ENCODE measurements at places on chromosomes 4 and X. TPM values are rescaled to one million over a fixed set of nuclear protein-coding genes. Genes with fewer than 3 reads are reported as not detected.

The LRCH2 gene
- 3.8 TPM for polyA plus RNA-seq

The ARHGAP36 gene
- 522 TPM for polyA plus RNA-seq

The BMPR1B gene
- 13.2 TPM for polyA plus RNA-seq

The STK26 gene
- polyA plus RNA-seq = 50.1 TPM

The NXF2 gene
- polyA plus RNA-seq = not detected

The CFAP47 gene
- polyA plus RNA-seq = not detected

The DCLK2 gene
- polyA plus RNA-seq = 9.4 TPM

The FAM133A gene
- 0.18 TPM for polyA plus RNA-seq

The CT45A2 gene
- not detected for polyA plus RNA-seq

The RPS6KA3 gene
- polyA plus RNA-seq = 42.7 TPM

The GC gene
- polyA plus RNA-seq = not detected

The NPY5R gene
- not detected for polyA plus RNA-seq

The RBM47 gene
- polyA plus RNA-seq = 2.4 TPM

DNA sequence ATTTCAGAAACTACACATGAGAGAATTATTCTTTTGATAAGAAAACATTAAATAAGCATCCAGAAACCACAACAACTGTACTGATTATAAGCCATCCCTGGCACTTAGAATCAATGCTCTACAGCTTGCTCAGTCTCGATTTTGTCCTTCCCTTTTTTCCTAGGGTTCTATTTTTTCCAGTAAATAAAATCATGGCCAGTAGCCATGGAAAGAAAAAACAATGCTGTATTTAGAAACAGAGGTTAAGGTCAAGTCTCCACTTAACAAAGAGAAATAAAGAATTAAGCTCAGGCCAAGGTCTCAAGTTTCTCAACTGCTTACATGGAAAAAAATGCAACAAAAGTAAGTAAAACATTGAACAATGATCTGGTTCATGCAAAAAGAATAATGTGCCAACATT lies 38.7 kb upstream of the GRID2 start:
- peak; percentile 7 for DNase-seq

- DNase-seq = no peak
Observed at GRCh38 chr4:8502836-8503585, 62.4 kb downstream of the TRMT44 start.

- DNase-seq = no peak
Observed at GRCh38 chr4:87232216-87232615, 11.8 kb upstream of the KLHL8 start.

DNA sequence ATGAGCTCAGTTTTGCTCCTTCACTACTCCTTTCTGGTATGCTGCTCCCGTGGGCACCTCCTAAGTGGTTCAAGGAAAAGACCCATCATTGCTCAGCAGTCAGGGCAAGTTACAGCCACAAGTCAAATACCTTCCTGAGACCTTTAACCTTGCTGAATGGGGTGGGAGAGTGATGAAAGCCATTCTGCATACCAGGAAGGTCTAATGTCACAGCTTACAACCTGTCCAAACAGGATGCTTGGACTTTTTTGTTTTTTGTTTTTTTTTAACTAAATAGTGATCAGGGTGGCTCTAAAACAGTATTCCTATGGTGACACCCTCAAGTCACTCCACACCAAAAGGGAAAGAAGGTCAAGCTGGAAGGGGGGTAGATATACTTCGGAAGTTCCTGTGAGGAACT lies 93.1 kb downstream of the GPC3 start:
- no peak for DNase-seq

GRCh38 chr4:100312615-100313350 lies 122.5 kb upstream of the DDIT4L start:
- no peak for DNase-seq

DNA sequence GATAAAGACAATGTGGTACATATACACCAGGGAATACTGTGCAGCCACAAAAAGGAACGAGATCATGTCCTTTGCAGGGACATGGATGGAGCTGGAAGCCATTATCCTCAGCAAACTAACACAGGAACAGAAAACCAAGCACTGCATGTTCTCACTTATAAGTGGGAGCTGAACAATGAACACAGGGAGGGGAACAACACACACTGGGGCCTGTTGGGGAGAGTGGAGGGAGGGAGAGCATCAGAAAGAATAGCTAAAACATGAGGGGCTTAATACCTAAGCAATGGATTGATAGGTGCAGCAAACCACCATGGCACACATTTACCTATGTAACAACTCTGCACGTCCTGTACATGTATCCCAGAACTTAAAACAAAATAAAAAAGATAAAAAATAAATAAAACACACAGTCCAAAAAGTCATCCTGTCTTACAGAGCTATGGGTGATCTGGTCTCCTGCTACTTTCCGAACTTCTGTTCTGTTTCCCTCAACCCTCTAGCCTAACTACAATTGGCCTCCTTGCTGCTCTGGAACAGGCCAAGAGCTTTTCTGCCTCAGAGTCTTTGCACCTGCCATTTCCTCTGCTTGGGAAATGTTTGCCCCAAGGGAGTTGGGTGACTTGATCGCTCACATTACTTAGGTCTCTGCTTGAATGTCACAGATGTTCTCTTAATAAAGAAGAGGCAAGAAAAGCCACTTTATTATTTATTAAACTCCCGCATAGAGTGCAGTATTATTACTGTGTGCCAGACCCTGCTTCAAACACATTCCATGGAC lies 1.1 kb upstream of the CD38 start:
- no peak for DNase-seq

GRCh38 chrX:151745651-151746050 lies 11.1 kb downstream of the CNGA2 start:
- DNase-seq = no peak

DNA sequence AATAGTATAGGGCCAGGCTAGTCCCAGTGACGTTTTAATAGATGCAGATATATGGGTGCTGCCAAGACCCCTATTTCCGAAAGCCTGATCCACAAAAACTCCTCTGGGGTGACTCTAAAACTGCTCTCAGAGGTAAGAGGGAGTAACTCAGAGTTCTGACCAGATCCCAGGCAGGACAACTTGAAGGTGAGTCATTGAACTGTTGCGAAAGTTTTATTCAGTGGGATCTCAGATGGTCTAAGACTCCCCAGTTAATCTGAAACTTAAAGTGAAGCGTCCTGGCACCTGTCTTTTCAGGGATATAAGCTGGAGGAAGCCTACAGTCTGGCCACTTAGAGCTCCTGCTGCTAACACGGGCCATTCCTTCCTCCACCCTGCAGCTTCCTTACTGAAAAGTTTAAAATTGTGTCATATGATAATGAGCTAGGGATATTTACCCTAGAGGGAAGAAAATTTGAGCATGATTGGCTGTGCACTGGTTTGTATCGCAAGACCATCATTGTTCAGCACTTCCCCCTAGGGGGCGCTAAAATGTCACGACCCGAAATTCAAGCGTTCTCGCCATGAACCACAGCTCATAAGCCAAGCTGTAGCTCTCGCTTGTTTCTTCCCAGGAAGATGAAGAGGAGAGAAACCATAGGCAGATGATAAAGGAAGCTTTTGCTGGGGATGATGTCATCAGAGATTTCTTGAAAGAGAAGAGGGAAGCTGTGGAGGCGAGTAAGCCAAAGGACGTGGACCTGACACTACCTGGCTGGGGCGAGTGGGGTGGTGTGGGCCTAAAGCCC lies 19.5 kb downstream of the UTP14A start:
- peak; percentile 75 for DNase-seq

DNA sequence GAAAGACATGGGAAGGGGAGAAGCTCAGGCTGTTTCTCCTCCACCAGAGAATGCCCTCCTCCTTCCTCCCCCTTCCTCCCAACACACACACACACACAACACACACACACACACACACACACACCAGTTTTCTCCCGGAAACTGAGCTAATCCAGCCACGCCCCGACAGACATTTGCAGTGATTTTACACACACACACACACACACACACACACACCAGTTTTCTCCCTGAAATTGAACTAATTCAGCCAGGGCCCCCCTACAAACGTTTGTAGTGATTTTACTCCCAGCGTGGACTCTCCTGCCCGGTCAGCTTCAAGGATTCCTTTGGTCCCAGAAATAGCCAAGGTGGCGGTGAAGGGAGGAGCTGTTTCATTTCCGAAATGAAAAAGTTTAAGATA lies 32.9 kb upstream of the STX18 start:
- DNase-seq = peak; percentile 70

GRCh38 chr4:146654687-146655520 lies 16.2 kb downstream of the POU4F2 start:
- DNase-seq = no peak
